Stimulated activated CD4-positive, alpha-beta T cell treated with anti-CD3 and anti-CD28 coated beads, Interleukin-2, amount 100 ng/mL, for 48 hours (primary cell): ENCODE measurements at places on chromosomes 1 and 21.

GRCh38 chr1:31781756-31782371 lies 17.7 kb upstream of the ADGRB2 start:
- DNase-seq, result no peak

DNA sequence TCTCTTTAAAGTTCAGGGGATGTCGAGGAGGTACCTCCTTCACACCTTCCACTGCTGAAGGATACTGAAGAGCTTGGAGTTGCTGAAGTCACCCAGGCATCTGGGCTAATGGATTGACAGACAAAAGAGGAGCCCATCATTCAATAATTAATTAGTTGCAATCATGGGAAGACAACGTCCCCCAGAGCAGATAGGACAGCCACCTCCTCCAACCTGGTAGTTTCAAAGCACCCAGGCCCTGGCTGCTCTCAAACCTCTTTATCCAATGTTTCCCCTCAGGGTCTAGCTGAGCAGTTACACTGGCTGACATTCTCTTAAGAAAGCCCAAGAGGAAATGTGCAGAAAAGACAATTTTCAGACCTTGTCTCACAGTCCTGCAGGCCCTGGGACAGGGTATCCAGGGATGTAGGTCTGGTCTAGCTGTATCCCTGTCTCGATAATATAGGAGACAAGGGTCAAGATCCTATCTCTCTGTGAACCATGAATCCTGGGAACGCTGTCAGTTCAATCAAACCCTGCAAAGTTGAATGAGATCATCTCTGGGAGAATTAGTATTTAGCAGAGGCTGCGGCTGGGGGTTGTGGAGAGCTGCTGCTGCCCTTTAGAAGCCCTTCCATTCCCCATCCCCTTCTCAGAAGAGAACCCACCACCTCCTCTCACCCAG lies 1.1 kb downstream of the TSPAN2 start:
- DNase-seq, result no peak

- DNase-seq, result no peak
These were observed 19.4 kb downstream of the GADD45A start for GRCh38 chr1:67704351-67704750.

- no peak for DNase-seq
These were observed 16.2 kb upstream of the MYOG start for GRCh38 chr1:203101813-203102634.

- no peak for DNase-seq
These were observed 41.7 kb downstream of the OLFML2B start for GRCh38 chr1:161981735-161982506.

DNA sequence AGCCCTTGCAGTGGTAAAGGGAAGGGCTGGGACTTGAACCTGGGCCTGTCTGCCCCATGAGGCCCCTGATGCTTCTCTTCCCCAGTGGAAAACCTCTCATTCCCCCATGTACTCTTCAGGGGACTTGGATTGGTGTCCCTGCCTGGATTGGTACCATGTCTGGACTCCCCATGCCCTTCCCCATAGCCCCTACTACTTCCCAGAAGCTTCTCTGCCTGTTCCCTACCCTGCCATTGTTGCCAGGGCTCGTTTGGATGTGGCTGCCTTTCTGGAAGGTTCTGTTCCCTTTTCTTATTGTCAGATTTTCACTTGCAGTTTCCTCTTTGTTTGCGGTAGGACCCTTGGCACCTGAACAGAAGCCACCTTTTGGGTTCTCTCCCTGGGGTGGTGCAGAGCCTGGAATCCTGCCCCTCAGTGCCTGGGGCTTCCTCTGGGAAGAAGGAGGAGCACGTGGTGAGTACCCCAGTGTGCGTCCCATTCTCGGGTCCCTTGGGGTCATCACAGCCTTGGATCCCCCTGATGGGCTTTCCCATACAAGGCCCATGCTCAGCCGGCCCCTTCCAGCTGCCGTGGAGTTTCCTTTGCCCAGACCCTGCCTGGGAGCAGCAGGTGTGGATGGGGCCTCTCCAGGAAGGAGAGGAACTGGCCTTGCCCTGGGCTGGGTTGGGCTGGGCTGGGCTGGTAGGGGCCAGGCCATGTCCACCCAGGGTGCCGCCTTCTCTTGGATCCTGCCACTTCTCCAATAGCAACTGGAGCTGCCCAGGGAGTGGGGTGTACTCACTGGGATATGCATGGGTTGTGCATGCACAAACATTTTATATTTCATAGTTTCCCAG lies 281.1 kb downstream of the PTPRU start:
- DNase-seq, result no peak

GRCh38 chr1:204465546-204466415 lies 28.8 kb downstream of the PIK3C2B start:
- DNase-seq, result no peak

GRCh38 chr1:228463559-228464455 lies 23.4 kb upstream of the RNF187 start:
- DNase-seq, result peak; percentile 53

GRCh38 chr1:212271823-212272485 lies 13.3 kb upstream of the PPP2R5A start:
- DNase-seq, result no peak

GRCh38 chr1:101588677-101589076 lies 351.9 kb downstream of the S1PR1 start:
- DNase-seq, result no peak

GRCh38 chr1:2968471-2968881 lies 52.8 kb upstream of the ACTRT2 start:
- DNase-seq, result no peak

DNA sequence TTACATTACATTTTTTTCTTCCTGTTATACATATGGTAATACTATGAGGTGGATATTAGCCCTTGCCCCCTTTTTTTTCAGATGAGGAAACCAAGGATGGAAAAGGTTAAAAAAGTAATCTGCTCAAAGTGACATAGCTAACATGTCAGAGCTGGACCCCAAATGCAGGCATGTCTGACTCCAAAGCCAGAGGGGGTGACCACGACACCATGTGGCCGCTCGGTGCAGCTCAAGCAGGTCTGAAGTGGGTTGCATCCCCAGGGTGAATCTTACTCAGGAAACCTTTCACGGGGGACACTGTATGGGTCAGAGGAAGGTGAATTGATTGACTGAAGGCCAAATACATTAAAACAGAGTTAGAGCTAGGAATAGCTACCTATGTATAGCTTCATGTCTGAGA lies 34.8 kb downstream of the CD34 start:
- no peak for DNase-seq

DNA sequence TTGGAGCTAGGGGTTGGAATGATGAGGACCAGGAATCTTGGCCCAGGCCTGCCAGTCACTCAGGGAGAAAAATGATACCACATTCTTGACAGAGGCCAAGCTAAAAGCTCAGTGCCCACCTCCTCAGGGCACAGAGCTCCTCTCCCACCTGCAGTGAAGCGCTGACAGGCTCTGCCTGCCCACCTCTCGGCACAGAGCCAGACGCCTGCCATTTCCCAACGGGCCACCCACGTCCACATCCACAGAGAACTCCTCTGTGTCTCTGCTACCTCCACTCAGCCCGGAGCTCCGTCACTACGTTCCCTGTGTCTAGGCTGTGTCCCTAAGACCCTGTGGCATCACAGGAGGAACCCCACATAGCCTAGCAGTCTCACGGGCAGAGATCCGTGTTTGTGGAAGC lies 60.8 kb downstream of the MRPL37 start:
- no peak for DNase-seq

DNA sequence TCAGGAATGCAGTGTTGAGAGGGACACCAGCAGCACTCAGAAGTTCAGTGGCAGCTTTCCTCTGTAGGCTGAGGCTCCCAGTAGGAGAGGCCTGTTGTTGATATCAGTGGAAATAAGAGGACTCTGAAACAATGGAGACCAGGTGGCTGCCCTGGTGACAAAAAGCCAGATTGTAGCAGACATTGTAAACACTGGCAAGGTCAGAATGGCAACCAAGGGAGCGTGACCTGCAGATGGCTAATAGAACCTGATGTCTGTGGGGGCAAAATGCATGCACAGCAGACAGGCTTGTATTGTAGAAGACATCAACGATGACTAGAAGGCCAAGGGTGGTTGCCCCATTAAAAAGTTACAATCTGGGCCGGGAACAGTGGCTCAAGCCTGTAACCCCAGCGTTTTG lies 53.1 kb upstream of the GPR37L1 start:
- DNase-seq, result no peak

DNA sequence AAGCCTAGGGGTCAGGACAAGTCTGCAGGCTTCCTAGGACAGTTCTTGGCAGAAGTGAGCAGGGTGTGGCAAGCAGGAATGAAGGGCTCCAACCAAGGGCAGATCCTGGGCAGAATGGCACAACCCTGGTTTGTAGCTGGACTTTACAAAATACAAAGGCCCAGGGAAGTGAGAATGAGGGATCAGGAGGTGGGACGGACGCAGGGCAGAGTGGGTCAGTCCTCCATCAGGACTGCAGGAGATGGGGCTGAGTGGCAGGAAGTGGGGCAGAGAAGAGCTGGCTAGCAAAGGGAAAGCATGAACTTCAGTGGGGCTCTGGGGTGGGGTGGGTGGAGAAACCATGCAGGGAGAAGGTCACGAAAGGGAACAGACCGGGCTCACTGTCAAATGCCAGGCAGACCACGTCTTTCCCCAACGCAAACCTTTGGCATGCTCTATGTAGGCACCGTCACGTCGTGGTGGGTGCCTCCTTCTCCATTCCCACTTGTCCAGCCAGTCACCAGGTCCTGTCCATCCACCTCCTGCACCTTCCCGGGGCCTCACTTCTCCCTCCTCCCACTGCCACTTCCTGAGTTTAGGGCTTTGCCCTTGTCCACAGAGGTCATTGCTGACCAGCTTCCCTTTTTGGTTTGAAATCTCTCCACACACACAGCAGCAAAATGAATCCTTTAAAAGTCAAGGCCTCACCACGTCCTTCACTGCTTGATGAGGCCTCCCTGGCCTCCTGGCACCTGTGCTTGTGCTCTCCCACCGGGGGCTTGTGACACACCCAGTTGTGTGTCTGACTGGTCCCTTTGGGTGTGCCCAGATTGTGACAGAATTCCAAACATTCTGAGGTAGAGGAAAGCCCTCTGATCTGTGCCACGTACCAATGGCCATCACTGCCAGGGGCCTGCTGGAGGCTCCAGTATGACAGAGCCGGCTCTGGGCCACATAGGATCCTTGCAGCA lies 8.7 kb upstream of the CLDN19 start:
- no peak for DNase-seq

- no peak for DNase-seq
These were observed 773 bp upstream of the DDX59 start for GRCh38 chr1:200670242-200671118.

GRCh38 chr1:12697397-12697796 lies 18.5 kb upstream of the AADACL3 start:
- no peak for DNase-seq

GRCh38 chr21:45419162-45419561 lies 14.2 kb downstream of the COL18A1 start:
- DNase-seq, result no peak

DNA sequence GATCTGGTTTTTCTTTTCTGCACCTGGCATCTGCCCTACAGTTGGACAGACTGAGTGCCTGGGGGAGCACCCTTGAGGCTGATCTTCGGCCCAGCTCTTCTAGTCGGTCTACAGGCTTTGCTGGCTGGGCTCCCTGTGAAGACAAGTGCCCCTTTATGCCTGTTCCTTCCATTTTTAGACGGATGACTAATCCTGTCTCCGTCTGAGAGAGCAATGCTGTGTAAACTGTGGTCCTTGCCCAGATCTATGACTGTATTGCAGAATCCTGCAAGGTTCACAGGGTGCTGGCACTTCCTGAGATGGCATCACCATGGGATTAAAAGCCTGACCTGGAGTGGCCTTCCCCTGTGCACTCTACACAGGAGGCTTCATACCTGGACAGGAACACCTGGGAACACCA lies 47.6 kb upstream of the SAMD13 start:
- DNase-seq, result no peak

DNA sequence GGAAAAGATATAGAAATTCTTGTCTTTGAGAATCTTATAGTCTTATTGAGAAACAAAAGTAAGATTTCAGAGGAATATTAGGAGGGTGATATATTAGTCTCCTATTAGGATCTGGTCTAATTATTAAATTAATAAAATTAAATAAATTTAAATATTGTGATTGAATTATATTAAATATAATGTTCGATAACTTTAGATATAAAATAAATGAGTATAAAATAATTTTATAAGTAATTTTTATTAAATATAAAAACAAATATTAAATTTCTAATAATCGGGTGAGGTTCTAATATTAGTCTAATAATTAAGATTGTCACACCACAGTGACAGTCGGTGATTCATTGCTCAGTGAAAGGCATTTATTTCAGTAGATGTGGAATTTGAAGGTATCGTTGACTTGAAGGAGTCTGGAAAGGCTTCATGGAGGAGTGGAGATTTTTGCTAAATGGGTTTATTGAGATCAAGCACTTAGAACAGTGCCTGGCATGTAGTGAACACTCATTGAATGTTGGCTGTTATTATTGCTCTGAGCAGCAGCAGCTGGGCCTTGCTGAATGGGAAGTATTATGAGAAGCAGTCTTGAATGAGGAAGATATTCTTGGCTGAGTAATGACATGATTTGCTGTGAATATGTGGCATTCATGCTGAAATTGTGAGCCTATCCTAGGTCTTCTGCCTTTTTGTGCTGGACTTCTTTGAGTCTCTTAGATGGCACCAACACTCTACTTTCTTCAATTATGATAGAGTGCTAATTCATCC lies 74.6 kb downstream of the USP25 start:
- no peak for DNase-seq

DNA sequence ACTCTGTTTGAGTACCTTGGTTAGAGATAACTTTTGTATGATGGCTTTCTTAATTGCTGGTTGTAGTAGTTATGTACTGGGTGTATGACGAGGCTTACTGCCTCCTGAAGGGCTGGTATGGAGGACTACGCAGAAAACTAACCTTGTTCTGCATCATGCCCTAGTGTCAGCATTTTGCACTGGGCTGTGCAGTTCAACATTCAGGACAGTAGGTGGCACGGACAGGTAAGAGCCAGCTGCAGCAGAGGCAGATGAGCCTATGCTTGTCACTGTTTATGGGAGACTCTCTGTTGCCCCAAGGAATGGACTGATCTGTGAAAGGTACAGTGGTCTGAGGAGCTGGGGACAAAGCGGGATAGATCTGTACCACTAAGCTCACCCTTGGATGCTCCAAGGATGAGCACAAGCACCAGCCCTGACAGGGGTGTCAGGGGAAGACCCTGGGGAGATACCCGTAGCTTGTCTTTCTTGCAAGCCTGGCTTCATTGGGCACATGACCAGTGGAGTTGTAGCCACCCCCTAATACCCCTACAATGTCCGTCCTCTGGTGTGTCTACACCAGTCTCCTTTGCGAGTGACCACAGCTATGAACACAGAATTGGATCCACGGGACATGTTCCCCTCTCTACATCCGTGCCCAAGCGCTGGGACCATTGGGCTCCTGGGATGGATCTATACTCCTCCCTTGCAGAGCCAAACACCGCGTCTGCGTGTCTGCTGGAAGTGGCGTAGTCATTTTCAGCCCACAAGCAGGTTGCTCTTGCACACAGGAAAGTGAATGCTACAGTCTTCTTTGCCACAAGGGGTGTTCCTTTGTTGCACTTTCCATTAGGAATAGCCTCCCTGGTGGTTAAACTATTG lies 51.1 kb upstream of the CFHR3 start:
- DNase-seq, result peak; percentile 44
